ENCODE measurements at places on chromosomes 12 and 14. TPM values are rescaled to one million over a fixed set of nuclear protein-coding genes. Genes with fewer than 3 reads are reported as not detected.
A peak's percentile ranks its signal among the peaks of the same experiment; 100 is the strongest.

The CLEC2A gene
- not detected for total RNA-seq

The IFT43 gene
- 24.2 TPM for total RNA-seq

The CCDC177 gene
- total RNA-seq: not detected

The CIT gene
- total RNA-seq: 54.2 TPM

The HHIPL1 gene
- not detected for total RNA-seq

DNA sequence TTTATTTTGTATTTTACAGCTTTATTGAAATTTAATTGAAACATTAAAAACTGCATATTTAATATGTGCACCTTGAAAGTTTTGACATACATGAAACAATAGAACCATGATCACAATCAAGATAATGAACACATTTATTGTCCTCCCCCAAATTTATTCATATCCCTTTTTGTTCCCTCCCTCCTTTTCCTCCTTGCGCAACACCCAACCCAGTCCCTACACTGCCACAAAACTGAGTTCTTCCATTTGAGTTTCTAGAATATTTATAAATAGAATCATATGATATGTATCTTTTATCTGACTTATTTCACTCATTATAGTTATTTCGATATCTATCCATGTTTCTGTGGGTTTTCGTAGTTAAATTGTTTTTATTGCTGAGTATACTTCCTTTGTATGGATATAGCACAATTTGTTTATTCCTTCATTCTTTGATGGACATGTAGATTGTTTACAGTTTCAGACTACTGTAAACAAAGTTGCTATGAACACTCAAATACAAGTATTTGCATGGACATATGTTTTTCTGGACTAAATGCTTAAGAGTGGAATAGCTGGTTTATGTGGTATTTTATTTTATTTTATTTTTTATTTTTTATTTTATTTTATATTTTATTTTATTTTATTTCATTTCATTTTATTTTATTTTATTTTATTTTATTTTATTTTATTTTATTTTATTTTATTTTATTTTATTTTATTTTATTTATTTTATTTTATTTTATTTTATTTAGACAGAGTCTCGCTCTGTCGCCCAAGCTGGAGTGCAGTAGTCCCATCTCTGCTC is 359.1 kb downstream of the SLC6A15 start:
- H3K4me3 ChIP-seq: no peak overlapping the region
- no peaks in the 10 kb centered on the region for H3K27me3 ChIP-seq
- no peak overlapping the region for H3K27ac ChIP-seq
- no peaks in the 10 kb centered on the region for H3K4me1 ChIP-seq

- DNase-seq: no peak
- no peak overlapping the region for H3K27ac ChIP-seq
- no peaks in the 10 kb centered on the region for H3K27me3 ChIP-seq
- no peaks in the 10 kb centered on the region for H3K36me3 ChIP-seq
Measured at GRCh38 chr12:94046626-94047410, 101.6 kb upstream of the PLXNC1 start.

GRCh38 chr14:94548131-94548998 is 12.9 kb upstream of the SERPINA4 start:
- no peaks in the 10 kb centered on the region for H3K4me1 ChIP-seq
- no peak overlapping the region for H3K27ac ChIP-seq
- DNase-seq: no peak
- no peaks in the 10 kb centered on the region for H3K27me3 ChIP-seq
- H3K4me3 ChIP-seq: no peak overlapping the region
- H3K36me3 ChIP-seq: no peaks in the 10 kb centered on the region

- no peak for DNase-seq
- H3K27me3 ChIP-seq: peaks cover 11% of the 10 kb centered on the region
- H3K4me1 ChIP-seq: no peaks in the 10 kb centered on the region
- no peak overlapping the region for H3K27ac ChIP-seq
- H3K4me3 ChIP-seq: no peak overlapping the region
Measured at GRCh38 chr12:67147030-67147429, 122.1 kb upstream of the CAND1 start.

DNA sequence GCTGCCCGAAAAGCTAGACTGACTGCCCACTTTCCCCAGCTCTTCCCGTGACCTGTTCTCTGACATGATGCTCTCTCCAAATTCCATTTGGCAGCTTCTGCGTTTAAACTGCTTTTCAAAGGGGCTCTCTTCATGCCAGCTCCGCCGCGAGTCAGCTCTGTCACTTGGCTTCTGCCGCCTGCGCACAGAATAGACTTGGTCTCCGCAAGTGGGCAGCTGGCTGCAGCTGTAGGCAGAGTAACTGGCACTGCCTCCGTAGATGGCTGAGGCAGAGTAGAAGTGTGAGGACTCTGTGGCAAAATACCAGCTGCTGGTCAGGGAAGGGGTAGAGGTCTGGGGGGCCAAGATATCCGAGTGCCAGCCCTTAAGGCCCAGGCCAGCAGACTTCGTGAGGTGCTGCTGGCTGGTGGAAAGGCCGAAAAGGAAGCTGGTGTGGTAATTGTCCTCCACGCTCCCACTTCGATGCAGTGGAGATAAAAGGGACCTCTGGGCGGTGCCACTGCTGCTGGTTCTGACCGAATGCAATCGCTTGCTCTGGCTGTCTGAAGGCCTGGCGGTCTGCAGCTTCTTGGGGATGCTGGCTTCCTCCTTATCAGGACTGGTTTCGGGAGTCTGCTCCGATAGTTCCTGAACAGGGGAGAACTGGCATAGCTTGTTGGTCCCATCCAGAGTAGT is 85.7 kb downstream of the DUSP16 start:
- H3K4me3 ChIP-seq: no peak overlapping the region
- DNase-seq: no peak
- H3K4me1 ChIP-seq: no peaks in the 10 kb centered on the region
- H3K36me3 ChIP-seq: no peaks in the 10 kb centered on the region
- H3K27ac ChIP-seq: no peak overlapping the region

DNA sequence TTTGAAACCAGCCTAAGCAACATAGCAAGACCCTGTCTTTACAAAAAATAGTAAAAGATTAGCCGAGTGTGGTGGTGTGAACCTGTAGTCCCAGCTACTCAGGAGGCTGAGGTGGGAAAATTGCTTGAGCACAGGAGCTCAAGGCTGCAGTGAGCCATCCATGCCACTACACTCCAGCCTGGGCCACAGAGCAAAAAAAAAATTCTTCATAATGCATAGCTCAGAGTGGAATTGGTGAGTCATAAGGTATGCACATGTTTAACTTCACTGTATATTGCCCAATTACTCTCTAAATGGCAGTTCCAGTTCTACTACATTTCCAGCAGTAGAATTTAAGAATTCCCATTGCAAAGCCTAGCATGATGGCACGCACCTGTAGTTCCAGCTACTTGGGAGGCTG is 26.8 kb upstream of the CLIP1 start:
- no peaks in the 10 kb centered on the region for H3K36me3 ChIP-seq
- DNase-seq: peak; percentile 62
- no peaks in the 10 kb centered on the region for H3K27me3 ChIP-seq
- H3K4me1 ChIP-seq: peaks cover 12% of the 10 kb centered on the region

DNA sequence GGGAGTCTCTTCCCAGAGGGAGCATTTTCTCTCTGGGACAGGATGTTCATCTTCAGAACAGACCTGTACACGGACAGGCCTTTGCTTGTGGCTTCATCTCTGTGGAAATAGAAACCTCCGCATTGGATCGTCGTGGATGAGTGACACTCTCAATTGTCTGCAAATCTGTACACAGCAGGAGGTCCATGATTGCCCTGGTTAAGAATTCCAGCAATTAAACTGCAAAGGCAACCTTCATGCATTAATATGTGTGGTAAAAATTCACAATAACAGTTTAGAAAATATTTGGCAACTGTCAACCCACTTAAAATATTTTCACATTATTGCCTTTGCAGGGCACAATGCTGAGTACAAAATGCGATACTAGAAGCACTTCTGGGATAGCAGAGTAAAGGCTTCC is 149.8 kb upstream of the SFSWAP start:
- no peak for DNase-seq
- no peaks in the 10 kb centered on the region for H3K4me1 ChIP-seq
- no peak overlapping the region for H3K4me3 ChIP-seq

DNA sequence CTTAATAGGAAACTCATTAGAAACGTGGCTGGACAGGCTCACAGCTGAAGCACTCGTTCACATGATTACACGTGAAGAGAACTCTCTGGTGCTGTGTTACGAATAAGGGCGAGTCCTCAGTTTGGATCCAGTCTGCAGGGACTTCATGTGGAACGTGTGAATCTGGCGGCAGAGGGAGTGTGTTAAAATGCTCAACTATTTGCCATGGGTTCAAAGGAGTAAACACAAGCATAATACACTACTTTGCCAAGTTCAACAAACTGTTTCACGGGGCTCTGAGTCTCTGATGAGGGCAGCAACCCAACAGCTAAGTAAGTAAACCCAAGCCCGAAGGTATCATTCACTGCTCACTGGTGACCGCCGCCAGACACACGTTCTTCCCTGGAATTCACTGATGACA is 42.4 kb downstream of the NUAK1 start:
- H3K4me3 ChIP-seq: no peak overlapping the region
- H3K27me3 ChIP-seq: no peaks in the 10 kb centered on the region
- no peak overlapping the region for H3K27ac ChIP-seq
- DNase-seq: no peak
- no peaks in the 10 kb centered on the region for H3K36me3 ChIP-seq

DNA sequence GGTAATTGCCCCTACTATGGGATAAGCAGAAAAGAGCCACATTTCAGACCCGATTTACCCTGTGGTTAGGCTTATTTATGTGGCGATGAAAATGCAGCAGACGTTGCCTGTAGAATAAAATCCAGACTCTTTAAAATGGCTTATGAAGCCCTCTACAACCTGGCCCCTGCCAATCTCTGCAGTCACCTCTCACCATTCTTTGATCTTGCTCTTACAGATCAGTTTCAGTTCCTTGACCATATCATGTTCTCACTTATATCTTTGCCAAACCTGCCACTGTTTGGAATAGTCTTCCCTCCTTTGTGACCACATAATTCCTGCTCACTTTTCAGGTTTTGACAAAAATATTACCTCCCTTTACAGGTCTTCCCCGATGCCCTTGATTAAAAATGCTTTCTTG is 264.3 kb upstream of the GARIN6 start:
- H3K4me1 ChIP-seq: no peaks in the 10 kb centered on the region
- no peaks in the 10 kb centered on the region for H3K36me3 ChIP-seq
- H3K27me3 ChIP-seq: peaks cover 7% of the 10 kb centered on the region
- no peak for DNase-seq
- H3K27ac ChIP-seq: no peak overlapping the region
- H3K4me3 ChIP-seq: no peak overlapping the region
